ENCODE measurements at places on chromosomes 5 and 9.

GRCh38 chr5:115586525-115587146 lies 15.6 kb downstream of the TICAM2 start:
- peak; percentile 40 for DNase-seq

GRCh38 chr5:179181988-179182387 lies 121.8 kb downstream of the ZNF354C start:
- no peak for DNase-seq

- DNase-seq = no peak
Measured at GRCh38 chr5:169735913-169736312, 98.8 kb downstream of the DOCK2 start.

DNA sequence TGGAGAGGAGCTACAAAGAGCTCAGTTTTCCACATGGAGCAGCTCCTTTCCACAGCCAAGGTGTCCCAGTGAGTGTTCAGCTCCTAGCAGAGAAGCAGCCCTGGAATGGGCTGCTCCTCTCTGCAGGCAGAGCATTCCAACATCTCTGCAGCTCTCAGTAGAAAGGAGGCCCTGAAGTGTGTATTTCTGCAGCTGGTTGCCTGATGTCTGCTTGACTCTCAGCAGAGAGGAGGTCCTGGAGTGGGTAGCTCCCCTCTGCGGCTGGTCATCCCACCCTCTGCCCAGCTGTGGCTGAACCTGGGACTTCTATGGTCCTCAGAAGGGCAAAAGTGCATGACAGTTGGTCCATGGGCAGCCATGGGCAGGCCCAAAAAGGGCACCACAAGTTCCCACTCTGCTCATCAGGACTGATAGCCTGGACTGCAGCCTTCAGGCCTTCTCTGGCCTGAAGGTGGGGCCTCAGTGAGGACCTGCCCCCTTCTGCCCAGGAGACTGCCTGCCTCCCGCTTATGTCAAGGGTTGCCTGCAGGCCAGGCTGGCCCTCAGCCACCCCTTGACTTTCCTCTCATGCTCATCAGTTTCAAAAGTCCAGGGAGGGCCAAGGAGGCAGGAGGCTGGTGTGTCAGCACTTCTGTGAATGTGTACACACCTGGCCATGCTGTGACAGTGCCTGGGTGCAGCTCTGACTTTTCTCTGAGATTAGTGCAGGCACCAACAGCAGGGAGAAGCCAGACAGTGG lies 605.9 kb upstream of the FAM174A start:
- no peak for DNase-seq

Data from CD4-positive, alpha-beta T cell treated with Interleukin-21 for 1 hour (primary cell).